Activated CD4-positive, alpha-beta T cell treated with anti-CD3 and anti-CD28 coated beads, Interleukin-2, amount 10 ng/mL, durations not matched to agents 7 days and 5 days (primary cell): ENCODE measurements at places on chromosomes 3 and 15. TPM values are rescaled to one million over a fixed set of nuclear protein-coding genes. Genes with fewer than 3 reads are reported as not detected.

ZDHHC23 gene
- total RNA-seq, result 3.3 TPM

DNA sequence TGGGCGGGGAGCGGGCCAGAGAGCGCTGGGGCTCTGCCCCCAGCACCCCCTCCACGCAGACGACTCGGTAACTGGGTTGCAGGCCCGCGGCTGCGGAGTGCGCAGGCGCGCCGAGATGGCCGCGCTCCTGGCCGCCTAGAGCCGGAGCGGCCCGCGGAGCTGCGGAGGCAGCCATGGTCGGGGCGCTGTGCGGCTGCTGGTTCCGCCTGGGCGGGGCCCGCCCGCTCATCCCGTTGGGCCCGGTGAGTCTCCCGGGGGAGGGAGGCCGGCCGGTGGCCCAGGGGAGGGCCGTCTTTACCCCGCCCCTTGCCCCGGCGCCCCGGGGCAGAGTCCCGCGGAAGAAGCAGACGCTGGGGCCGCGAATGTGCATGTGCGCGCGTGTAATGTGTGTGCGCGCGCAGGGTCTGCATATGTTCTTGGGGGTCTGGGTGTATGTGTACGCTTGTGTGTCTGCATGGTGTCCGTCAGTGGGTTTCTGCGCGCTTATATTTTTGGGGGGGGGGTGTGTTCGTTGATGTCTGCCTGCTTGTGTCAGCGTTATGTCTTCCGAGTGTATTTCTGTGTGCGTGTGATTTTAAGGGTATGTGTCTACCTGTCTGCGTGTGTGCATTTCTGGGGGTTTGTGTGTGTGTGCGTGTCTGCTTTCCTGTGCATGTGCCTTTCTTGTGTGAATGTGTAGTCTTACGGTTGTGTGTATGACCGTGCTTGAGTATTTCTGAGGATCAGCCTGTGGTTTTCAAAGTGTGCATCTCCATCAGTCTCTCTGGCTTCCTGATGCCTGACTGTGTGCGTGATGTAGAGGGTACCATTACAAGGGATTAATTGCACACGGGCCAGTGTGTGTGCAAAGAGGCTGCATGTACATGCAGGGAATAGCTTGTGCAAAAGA, at the start of gene ABHD14A:
ABHD14A (plus strand) TSS at position 102 of the 889 bp plus-strand sequence; CDS start at position 174, 72 bp downstream.
- peak within 1 kb of the TSS; percentile 93 for H3K27ac ChIP-seq
- peak within 1 kb of the TSS; percentile 96 for H3K4me3 ChIP-seq
- H3K27me3 ChIP-seq, result no peaks in the 10 kb centered on the region
- no peaks in the 10 kb centered on the region for H3K36me3 ChIP-seq
- peak; percentile 67 for DNase-seq

- no peaks in the 10 kb centered on the region for H3K4me1 ChIP-seq
- no peak overlapping the region for H3K4me3 ChIP-seq
- no peak overlapping the region for H3K27ac ChIP-seq
- DNase-seq, result no peak
These were observed 563.4 kb downstream of the ROBO1 start for GRCh38 chr3:79204351-79204750.

DNA sequence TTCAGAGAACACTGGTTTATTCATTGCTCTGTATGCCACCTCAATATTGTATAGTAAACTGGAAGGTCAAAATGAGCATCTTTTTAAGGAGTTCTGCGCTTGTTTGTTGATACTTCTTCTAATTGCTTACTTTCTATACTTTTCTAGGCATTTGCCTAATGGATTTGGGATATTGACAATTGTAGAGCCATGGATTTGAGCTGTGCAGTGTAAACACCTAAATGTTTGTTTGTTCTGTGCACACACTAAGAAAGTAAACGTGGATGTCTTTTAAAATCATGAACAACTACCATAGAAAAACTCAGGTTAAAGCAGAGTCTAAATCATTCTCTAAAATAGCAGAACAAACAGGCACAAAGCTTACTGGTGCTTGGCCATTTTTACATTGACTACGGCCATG, 436.6 kb upstream of the GBE1 start:
- no peaks in the 10 kb centered on the region for H3K4me1 ChIP-seq
- H3K4me3 ChIP-seq, result no peak overlapping the region
- no peaks in the 10 kb centered on the region for H3K36me3 ChIP-seq
- no peaks in the 10 kb centered on the region for H3K27me3 ChIP-seq

DNA sequence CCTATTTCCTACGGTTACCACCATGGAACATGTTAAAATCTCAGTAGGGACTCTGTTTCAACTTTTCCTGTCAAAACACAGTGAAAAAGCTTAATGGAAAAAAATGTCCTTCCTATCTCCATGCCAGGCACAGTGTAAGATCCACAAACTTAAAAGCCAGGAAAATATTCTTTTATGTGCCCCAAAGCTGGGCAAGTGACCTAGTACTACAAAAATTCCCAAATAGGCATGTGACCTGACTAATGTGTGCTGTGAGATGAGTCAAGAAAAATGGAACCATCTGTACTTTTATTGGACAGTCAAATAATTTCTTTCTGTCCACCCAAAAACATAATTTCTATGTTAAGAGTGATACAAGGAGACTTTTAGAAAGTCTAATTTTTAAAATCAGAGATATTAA, 406.0 kb downstream of the ZBTB20 start:
- no peaks in the 10 kb centered on the region for H3K36me3 ChIP-seq
- no peak for DNase-seq
- H3K27me3 ChIP-seq, result no peaks in the 10 kb centered on the region
- no peak overlapping the region for H3K4me3 ChIP-seq
- peaks cover 3% of the 10 kb centered on the region for H3K4me1 ChIP-seq

DNA sequence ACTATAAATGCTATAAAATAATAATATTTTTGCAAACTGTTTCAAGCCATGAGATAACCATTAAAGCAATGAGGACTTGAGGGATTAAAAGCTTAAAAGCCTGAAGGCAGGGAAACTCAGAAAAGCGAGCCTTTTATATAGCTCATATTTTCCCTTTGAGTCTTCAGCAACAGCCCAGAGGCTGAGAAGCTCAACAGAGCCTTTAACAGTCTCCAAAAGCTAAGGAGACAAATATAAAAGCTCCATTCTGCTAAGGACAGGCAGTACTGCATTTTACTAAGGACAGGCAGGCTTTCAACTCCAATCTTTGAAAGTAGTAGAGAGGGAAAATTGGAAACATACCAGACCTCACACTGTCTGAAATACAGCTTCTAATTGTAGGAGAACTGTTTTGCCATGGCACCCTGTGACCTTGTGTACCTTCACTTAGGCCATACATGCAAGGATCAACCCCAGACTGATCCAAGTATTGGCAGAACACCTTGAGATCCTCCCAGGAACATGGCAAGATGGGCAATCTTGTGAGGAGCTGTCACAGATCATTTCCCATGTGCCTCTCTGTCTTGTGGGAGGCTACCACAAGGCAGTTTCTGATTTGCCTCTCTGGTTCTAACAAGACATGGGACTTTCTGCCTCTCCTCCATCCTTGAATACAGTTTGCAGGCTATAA, 53.1 kb upstream of the ARNT2 start:
- no peak overlapping the region for H3K27ac ChIP-seq
- H3K4me3 ChIP-seq, result no peak overlapping the region
- H3K36me3 ChIP-seq, result no peaks in the 10 kb centered on the region
- H3K27me3 ChIP-seq, result peaks cover 31% of the 10 kb centered on the region
- no peak for DNase-seq

DNA sequence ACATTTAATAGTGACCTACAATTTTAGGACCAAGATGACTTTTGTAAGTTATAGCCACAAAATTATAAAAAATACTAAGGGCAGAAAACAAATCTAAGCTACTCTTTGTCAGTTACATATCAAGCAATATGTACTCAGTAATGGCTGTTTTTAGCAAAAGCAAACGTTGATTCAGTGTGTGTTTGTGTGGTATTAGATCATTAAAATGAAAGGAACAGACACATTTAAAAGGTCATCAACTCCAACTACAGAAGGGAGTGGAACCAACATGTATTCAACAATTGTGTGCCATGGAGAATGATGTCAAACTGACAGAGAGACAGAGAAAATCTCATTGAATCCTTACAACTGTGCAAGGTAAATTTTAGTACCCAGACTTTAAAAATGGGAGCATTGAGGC, 268.8 kb upstream of the STT3B start:
- no peak for DNase-seq
- no peaks in the 10 kb centered on the region for H3K27me3 ChIP-seq
- peaks cover 7% of the 10 kb centered on the region for H3K36me3 ChIP-seq

MUSTN1 gene
- total RNA-seq, result not detected

GRCh38 chr3:23808525-23808924, 2.8 kb downstream of the UBE2E1 start:
- H3K27me3 ChIP-seq, result peaks cover 15% of the 10 kb centered on the region
- peaks cover 41% of the 10 kb centered on the region for H3K36me3 ChIP-seq
- H3K4me3 ChIP-seq, result peak overlapping the region; percentile 8
- no peak for DNase-seq
- peaks cover 58% of the 10 kb centered on the region for H3K4me1 ChIP-seq

GRCh38 chr3:196569003-196569516, 600 bp downstream of the FBXO45 start:
- H3K27me3 ChIP-seq, result no peaks in the 10 kb centered on the region
- H3K4me1 ChIP-seq, result peaks cover 46% of the 10 kb centered on the region
- H3K27ac ChIP-seq, result peak overlapping the region; percentile 94
- peak overlapping the region; percentile 96 for H3K4me3 ChIP-seq
- peak; percentile 57 for DNase-seq
- H3K36me3 ChIP-seq, result peaks cover 20% of the 10 kb centered on the region

- no peak for DNase-seq
- H3K36me3 ChIP-seq, result no peaks in the 10 kb centered on the region
- H3K4me1 ChIP-seq, result no peaks in the 10 kb centered on the region
- no peaks in the 10 kb centered on the region for H3K27me3 ChIP-seq
- no peak overlapping the region for H3K4me3 ChIP-seq
These were observed 88.4 kb downstream of the PLCH1 start for GRCh38 chr3:155656466-155656865.

TMEM266 gene
- total RNA-seq, result not detected

CCR8 gene
- 1.9 TPM for total RNA-seq

GRCh38 chr15:97745481-97746071, 214.9 kb upstream of the ARRDC4 start:
- no peak overlapping the region for H3K27ac ChIP-seq
- no peaks in the 10 kb centered on the region for H3K36me3 ChIP-seq
- no peaks in the 10 kb centered on the region for H3K4me1 ChIP-seq
- H3K27me3 ChIP-seq, result no peaks in the 10 kb centered on the region
- H3K4me3 ChIP-seq, result no peak overlapping the region
